Activated CD8-positive, alpha-beta memory T cell treated with anti-CD3 and anti-CD28 coated beads, Interleukin-2, amount 50 U/mL, for 48 hours (primary cell): ENCODE measurements at places on chromosomes 1 and 21.

GRCh38 chr1:156546267-156546666, 26.1 kb downstream of the IQGAP3 start:
- DNase-seq: no peak

DNA sequence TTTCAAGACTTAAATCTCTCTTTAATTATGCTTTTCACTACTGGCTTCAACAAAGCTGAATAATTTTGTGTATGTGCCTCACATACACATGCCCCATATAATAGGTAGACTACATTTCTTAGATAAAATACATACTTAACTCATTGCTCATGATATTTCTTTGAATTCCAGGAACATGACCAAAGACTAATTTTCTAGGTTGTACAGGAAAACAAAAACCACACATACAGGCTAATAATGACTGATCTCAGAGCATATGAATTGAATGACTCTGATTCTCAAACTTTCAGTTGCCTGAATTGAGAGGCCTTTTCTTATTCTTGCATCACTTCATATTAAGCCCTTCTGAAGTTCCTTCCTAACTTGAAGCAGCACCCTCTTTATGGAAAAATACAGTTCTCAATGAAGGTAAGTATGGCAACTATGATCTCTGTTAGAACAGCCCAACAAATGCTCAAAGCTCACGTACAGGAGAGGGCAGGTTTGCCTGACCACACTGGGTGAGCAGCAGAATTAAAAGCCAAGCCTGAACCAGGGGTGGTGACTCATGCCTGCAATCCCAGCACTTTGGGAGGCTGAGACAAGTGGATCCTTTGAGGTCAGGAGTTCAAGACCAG, 22.6 kb upstream of the UAP1 start:
- DNase-seq: no peak

GRCh38 chr1:71170925-71171324, 90.1 kb upstream of the ZRANB2 start:
- DNase-seq: no peak

GRCh38 chr1:55280731-55281130, 65.6 kb upstream of the USP24 start:
- no peak for DNase-seq

DNA sequence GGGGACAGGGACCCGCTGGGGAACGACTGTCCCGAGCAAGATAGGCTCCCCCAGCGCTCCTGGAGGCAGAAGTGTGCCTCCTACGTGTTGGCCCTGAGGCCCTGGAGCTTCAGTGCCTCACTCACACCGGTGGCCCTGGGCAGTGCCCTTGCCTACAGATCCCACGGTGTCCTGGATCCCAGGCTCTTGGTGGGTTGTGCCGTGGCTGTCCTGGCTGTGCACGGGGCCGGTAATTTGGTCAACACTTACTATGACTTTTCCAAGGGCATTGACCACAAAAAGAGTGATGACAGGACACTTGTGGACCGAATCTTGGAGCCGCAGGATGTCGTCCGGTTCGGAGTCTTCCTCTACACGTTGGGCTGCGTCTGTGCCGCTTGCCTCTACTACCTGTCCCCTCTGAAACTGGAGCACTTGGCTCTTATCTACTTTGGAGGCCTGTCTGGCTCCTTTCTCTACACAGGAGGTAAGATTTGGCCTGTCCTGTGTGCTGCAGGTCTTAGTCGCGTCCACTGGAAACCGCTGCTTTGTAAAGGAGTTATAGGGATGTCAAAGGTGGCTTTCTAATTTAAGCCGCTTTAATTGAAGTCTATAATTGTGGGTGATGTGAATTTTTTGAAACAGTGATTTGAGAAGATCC, 717 bp downstream of the UBIAD1 start:
- no peak for DNase-seq
